ENCODE measurements at places on chromosomes 5 and 9.
A peak's percentile ranks its signal among the peaks of the same experiment; 100 is the strongest.

DNA sequence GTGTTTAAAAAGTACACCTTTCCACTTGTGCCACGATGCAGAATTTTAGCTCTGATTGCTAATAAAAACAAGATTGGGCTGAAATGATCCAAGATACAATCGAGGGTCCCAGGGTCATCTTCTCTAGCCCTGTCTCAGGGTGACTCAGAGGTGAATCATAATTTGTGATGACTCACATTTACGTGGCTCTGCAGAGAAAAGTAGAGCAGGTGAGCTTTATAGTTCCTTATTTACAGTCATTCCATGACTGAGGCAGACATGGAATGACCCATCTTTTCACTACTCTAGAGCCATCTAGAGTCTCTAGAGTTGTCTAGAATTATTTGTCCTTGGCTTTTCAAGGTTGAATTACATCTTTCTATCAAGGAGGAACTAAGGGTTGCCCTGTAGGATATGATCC is 155.2 kb downstream of the GAS1 start:
- no peak for DNase-seq

GRCh38 chr9:133273098-133273497 is 1.9 kb downstream of the ABO start:
- no peak for DNase-seq

DNA sequence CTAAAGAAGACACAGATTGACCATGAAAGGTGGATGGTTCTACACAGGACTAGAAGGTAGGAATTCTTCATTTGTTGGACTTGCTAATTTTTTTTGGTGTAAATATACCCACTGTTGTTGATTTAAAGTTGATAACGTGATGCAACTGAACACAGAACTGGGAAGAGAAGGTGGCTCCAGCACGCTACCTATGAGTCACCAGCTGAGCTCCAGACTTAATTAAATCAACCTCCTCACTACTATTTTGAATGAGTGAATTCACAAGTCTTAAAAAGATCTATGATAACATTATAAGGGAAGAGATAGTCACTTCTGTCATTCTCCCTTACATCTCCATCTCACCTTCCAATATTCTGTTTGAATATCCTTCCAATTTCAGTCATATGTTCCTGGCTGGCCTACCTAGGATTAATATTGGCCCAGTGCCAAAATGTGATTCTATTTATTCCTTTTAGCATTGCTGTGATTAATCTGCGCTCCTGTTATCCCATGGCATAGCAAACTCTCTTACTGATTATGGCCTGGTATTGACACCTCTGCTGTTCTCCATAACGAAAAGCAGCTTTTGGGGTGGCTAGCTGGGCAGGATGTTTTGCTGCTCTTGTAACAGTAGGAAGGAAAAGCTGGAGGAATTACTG is 135.9 kb upstream of the CCDC152 start:
- no peak for DNase-seq

- DNase-seq: no peak
These were observed 36.2 kb upstream of the CKS2 start for GRCh38 chr9:89274838-89275237.

DNA sequence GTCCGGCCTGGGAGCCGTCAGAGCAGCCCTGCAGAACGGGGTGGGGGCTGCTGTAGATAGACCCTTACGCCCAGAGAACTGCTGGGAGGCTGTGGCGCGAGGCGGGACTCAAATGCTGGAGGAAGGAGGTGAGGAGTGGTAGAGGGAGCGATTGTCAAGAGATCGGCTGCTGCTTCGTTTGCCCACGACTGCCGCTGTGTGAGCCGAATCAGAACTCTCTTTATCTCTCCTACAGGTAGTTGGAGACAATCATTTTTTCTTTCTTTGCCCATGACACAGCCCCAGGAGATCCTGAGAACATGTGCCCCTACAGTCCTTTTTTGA is 456 bp downstream of the ZNF79 start:
- DNase-seq: no peak

DNA sequence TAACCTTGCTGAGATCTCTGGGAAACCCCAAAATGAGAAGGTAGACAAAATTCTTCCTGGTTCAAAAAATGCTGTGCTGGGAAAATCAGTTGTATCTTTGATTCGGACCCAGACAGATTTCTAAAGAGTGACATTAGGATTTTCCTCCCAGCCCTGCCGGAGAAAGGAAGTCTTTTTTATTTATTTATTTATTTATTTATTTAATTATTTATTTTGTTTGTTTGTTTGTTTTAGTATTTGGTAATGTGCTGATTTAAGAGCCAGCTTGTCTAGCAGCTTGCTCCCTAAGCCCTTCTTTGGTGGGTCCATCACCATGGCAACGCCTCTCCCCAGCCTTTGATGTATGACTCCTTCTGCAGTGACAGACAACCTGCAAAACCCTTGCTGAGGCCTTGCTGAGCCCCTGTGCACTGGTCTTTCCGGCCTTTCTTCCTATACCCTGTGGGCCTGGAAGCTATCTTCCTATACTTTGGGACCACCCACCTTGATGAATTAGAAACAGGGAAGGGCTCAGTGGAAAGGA is 60.6 kb upstream of the AFAP1L1 start:
- no peak for DNase-seq

DNA sequence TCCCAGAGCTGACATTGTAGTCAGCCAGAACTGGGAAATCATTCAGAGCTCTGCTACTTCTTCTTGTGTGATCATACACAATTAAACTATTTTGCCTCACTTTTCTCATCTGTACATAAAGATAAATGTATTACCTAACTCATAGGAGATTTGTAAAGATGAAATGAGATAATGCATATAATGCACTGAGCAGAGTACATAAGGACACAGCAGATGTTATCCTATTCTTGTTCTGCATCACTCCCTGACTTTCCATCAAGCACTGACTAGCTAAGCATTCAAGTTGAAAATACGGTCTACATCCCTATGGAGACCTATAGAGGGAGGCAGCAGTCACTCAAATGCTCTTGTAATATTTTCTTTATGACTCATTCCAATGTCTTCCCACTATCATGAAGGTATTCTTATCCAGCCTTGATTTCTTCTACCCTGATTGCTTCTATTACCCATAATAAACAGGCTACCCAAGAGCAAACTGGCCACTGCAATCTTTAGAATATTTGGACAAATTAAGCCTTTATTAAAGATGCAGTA is 16.3 kb upstream of the PRR16 start:
- no peak for DNase-seq

GRCh38 chr9:5971740-5972139 is 43.7 kb downstream of the RANBP6 start:
- DNase-seq: no peak

DNA sequence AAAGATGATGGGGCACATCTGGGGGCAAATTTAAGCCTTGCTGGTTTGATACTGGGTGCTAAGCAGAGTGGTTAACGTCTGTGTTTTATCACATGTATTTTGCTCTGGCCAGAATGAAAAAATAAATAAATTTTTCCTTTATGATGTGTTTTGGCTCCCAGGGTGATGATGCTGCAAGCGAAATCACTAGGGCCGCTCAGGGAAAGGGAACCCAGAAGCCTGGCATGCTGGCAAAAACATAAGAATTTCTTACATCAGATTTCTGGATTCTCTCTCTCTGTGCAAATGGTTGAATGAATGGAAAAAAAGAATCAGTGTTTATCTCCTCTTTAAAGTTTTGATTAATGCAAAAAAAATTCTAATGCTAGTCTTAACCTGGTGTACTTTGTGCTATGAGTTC is 1975.2 kb upstream of the C9orf72 start:
- no peak for DNase-seq

DNA sequence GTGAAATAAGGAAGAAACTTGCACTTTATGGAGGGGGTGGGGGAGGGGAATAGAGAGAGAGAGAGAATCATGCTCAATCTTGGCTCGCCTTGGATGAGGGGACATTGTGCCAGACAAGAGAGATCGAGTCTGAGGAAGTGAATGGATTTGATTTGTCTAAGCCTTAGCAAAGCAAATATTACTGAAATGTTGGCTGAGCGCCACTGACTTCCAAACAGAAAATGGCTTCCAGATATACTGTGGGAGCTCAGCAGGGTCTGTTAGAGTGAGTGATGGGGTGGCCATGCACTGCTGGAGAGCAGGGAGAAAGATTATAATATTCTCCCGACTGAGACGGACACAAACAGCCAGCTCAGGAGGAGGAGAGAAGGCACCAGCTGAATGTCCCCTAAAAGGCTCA is 34.5 kb downstream of the BRINP1 start:
- no peak for DNase-seq

DNA sequence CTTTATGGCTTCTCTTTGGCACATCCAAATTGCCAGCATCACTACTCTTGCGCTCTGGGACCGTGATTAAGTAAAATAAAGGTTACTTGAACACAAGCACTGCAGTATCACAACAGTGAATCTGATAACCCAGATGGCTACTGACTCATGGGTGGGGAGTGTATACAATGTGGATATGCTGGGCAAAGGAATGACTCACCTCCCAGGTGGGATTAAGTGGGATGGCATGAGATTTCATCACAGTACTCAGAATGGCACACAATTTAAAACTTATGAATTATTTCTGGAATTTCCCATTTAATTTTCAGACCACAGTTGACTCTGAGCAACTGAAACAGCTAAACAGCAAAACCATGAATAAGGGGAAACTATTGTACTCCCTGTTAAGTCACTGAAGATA is 4.3 kb downstream of the GFM2 start:
- DNase-seq: no peak

DNA sequence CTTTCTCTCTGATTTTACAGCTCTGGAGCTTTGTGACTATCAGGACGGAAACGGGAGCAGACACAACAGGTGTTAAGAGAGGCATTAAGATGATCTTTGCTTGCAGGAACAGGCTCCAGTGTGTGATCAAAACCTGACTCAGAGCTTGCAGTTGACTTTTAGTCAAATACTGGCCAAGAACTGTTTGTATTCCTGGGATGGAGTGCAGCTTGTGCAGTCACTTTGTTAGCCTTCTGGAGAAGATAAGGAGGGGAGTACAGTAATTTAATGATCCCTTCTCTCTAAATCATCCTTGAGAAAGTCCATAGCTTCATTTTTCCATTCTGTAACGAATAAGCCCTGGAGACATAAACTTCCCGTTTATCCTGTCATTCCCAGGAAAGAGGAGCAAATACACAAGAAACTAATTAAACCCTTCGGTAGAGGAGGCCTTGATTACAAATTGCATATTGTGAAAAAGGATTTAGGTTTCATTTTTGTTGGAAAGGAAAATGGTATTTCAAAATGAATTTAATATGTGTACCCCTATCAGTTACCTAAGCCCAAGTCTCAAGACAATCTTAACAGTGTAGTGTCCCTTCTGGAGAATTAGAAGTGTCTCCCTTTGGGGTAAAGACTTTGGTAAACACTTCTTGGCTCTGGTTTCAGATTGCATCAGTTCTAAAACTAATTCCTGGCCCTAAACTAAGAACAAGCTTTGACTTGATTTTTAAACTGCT is 3.1 kb upstream of the STOM start:
- DNase-seq: no peak

- no peak for DNase-seq
These were observed 34.7 kb downstream of the PIP5K1B start for GRCh38 chr9:68739621-68740174.

- DNase-seq: no peak
These were observed 378.3 kb downstream of the KCTD16 start for GRCh38 chr5:144548936-144549335.

DNA sequence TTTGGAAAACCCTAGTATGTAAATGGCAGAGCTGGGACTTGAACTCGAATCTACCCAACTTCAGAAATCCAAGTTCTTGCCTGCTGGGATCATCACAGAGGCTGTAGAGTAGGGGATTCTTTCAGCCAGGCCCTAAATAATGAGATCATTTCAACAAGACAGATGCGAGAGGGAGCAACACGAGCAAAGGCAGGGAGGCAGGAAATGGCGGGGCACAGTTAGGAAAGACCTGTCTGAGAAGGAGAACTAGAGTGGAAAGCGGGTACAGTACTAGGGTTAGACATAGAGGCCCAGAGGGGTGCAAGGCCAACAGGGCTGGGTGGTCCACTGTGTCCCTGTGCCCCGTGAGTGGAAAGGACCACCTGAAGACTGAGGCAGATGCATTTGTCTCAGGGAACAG is 46.1 kb downstream of the MVB12B start:
- no peak for DNase-seq

- peak; percentile 64 for DNase-seq
These were observed 18.7 kb upstream of the RNF130 start for GRCh38 chr5:180090098-180090768.

- no peak for DNase-seq
These were observed 136.1 kb downstream of the MACIR start for GRCh38 chr5:103394676-103395075.

GRCh38 chr5:43514471-43514815 is 505 bp downstream of the C5orf34 start:
- DNase-seq: no peak

DNA sequence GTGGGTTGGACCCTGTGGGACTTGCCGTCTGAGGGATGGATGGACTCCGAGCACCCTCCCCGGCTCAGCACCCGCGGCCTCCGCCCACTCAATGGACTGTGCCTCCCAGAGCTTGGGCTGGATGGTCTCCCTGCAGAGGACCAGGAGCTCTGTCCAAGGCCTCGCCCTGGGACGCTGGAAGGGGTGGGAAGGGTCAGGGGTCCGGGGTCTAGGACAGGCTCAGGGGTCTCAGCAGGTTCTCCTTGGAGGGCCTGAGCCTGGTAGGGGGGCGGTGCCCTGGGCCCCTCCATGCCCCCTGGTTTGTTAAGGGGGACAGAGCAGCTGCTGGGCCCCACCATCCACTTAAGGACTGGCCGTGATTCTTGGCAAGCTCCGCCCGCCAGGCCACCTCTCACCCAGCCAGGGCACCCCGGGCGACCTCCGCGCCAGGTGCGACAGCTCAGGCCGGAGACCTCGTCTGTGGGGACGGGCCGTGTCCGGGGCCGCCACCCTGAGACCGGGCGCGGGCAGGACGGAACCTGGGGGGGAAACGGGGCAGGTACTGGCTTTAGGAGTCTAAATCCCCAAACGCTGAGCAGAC is 29.2 kb downstream of the EXOC3 start:
- DNase-seq: no peak

GRCh38 chr9:111263116-111263515 is 66.9 kb downstream of the OR2K2 start:
- no peak for DNase-seq

DNA sequence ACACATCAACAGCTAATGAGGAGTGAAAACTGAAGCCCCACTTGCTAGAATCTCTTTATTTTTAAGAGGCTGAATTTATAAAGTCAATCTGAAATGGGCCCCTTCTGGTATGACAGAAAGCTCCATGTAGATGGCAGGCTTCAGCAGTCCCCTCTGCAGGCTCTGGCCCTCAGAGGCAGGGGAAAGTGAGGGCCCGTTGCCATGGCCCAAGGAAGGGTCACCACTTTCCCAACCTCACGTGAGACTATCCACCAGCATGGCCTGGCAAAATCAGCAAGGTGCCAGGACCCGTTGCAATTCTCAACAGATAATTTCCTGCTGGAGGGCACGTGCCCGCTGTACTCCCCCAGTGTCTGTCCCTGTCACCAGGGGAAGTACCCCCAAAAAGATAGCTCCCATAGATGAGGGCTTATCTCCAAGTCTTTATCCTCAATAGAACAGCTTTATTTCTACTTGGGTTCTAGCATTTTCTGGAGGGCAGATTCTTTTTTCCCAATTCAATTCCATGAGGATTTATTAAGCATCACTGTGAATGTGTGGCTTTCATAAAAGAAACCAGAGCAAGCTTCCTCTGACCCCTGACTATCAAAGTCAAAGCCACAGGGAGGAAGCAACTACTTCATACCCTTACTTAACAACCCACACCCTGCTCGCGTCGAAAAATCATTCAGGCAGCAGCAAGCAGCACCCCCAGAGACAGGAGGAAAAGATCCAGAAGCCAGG is 85.4 kb upstream of the FSTL4 start:
- DNase-seq: no peak

Measured in GM10248 (cell line).